IMR-90 (cell line): ENCODE measurements at places on chromosomes 4 and X.

- DNase-seq = no peak
Measured at GRCh38 chrX:329291-329910, 10.8 kb upstream of the GTPBP6 start.

DNA sequence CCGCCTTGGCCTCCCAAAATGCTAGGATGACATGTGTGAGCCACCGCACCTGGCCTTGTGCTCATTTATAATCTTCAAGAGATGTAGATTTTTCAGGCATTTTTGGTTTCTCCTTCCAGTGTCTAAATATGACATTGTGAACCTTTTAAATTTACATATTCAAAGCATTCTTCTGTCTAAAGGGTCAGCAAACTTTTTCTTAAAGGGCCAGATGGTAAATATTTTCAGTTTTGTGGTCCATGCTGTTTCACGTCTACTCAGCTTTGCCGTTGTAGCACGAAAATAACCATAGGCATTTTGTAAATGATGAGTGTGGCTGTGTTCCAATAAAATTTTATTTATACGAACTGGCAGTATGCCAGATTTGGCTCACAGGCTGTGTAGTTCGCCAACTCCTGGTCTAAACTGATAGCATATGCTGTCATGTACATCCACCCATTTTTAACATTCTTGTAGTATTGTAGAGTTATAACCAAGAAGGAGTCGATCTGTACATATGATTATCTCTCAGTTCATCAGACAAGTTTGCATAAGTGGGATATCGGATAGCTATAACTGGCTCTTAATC lies 12.7 kb upstream of the GCNA start:
- no peak for DNase-seq

DNA sequence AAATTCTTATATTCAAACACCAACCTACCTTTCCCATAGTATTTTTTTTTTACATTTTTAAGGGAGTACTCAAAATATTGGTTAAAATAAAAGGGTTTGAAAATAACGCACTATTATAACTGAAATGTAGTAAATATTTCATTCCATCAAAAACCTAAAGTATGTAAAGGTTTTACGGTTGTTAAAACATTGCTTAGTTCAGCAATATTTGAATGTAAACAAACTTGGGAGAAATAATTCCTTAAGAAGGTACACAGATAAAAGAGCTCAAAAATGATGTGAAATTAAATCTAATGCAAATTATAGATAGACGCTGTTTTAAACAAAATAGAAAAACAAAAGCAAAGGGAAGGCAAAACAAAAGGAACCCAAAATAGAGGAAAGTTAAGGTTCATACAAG lies 1476.9 kb downstream of the PCDH18 start:
- DNase-seq = no peak

- DNase-seq = peak; percentile 42
Measured at GRCh38 chr4:5266991-5267390, 215.7 kb downstream of the STK32B start.

DNA sequence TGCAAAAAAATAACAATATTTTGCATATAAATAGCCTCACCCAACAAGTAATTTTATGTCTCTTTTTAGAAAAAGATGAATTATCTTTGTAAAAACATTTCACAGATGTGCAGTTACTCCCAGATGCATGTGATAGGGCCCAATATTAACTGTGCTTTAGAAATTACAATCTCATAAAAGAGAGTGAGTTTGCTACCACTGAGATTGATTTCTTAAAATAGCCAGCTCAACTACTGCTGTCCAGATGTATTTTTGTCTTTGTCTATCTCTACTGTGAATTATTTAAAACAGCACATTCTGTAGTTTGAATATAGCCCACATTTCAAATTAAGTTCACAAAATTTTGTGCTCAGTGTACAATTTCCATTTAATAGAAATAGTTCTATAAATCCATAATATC lies 177.0 kb upstream of the TTC29 start:
- DNase-seq = no peak

DNA sequence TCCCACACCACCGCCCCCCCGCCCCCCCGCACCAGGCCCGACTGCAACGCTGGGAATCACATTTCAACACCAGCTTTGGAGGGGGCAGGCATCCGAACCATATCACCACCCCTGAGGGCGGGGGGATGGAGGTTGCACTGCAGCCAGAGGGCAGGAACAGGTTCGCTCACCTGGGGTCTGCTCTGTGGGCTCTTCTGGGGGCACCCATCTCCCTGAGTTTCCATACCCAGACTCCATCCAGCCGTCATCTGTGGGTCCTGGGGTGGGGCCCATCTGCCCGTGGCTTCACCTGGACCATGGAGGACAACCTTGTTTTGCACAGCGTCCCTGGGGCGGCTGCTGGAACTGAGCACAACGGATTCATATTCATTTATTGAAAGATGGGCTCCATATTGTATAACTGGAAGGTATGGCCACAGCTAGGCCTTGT lies 6.9 kb downstream of the PSAPL1 start:
- no peak for DNase-seq

DNA sequence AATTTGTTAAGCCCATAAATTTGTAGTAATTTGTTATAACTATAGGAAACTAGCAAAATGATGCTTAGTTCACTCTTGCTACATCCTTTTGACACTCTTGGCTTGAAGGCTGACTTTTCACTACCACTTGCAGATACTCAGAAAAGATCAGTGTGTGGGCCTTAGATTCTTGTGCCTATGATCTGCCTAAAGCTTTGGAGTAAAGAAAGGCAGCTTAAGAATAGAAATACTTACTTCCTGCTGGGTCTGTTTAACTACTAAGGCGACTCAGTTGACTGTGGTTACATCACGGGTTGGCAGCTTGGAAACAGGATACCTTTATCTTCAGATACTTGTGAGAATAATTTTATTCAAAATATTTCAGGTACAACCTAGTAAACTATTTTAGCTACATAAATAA lies 201.4 kb upstream of the FMR1 start:
- DNase-seq = no peak

DNA sequence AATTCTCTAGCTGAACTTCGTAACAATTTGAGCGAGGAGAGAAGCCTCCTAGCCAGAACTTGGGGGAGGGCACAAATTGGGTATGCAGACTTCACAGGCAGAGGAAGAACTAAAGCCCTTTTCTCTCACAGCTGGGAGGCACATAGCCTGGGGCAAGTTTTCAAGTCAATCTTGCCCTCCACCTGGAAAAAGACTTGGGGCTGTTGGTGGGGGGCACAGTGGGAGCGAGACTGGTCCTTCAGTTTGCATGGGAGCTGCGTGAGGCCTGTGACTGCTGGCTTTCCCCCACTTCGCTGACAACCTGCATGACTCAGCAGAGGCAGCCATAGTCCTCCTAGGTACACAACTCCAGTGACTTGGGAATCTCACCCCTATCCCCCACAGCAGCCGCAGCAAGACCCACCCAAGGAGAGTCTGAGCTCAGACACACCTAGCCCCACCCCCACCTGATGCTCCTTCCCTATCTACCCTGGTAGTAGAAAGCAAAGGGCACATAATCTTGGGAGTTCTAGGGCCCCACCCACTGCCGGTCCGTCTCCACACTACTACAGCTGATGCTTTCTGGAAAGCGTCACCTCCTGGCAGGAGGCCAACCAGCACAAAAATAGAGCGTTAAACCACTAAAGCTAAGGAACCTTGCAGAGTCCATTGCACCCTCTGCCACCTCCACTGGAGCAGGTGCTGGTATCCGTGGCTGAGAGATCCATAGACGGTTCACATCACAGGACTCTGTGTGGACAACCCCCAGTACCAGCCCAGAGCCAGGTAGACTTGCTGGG lies 160.8 kb downstream of the CBLL2 start:
- DNase-seq = no peak

- DNase-seq = peak; percentile 64
Measured at GRCh38 chrX:1462596-1463251, 10.0 kb upstream of the ASMTL start.

DNA sequence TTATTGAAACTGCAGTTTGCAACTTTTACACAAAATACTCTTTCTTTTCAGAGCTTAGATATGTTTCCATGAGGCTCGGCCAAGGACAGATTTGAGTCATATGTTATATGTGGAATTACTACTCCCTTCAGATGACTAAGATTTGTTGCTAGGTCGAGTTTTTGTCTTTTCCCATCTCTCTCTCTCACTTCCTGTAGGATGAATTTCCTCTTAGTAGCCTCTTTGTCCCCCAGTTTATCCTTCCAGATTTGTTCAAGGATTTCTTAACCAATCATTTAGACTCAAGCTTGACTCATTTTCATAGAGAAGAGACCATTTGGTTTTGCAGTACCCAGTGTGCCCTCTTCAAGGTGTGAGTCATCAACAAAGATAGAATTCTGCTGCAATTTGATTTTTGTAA lies 209.2 kb downstream of the GLUD2 start:
- no peak for DNase-seq

DNA sequence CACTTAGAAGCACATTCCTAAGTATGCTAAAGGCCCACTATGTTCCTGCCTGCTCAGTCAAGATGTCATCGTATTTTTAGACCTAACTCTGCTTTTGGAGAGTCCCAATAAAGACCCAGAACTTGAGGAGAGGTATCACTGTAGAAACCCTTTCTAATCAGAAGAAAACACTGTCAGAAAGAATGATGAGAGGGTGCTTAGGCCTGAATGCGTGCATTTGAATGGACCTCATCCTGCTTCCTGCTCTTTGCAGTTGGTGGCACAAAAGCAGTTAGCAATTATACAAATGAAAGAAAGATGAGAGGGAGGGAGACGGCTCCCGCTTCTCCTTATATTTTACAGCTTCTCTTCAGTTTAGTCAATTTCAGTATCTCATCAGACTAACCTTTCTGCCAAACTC lies 987.2 kb downstream of the CCSER1 start:
- DNase-seq = no peak

GRCh38 chr4:178275671-178276360 lies 833.6 kb upstream of the AGA start:
- DNase-seq = no peak

- no peak for DNase-seq
Measured at GRCh38 chr4:86129546-86129945, 230.3 kb downstream of the MAPK10 start.

DNA sequence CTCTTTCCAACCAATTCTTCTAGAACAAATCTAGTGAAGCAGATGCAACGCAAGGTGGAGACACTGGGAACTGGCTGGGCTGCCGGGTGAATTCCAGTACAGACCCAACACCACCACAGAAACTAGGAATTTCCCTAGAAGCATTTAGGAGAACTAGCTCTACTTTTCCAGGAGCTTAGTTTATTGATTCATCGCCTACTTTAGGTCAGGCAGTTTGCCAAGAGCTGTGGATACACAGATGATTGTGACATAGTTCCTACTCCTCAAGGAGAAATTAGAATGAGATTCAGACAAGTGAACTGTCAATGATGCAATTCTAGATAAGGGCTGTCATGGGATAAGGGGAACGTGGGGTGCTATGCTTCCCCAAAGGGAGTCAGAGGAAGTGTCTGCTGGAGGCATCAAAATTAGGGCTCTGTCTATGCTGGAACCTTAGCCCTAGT lies 350.0 kb downstream of the CAMK2D start:
- DNase-seq = peak; percentile 97

DNA sequence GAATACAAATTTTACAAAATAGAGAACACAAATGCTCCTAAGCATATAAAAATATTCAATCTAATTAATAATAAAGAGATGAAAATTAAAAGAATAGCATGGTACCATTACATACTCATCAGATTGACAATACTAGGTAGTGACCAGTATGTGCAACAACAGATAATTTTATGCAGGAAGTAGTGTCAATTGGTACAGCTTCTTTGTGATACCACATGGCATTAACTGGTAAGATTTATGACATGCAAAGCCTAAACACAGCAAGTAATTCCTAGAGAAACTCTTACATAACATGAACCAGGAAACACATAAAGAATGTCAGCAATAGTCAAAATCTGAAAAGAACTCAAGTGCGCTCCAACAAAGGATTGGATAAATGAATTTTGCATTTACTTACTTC lies 26.3 kb downstream of the CXCL2 start:
- DNase-seq = no peak

GRCh38 chrX:17470136-17470535 lies 95.1 kb downstream of the NHS start:
- DNase-seq = peak; percentile 42

DNA sequence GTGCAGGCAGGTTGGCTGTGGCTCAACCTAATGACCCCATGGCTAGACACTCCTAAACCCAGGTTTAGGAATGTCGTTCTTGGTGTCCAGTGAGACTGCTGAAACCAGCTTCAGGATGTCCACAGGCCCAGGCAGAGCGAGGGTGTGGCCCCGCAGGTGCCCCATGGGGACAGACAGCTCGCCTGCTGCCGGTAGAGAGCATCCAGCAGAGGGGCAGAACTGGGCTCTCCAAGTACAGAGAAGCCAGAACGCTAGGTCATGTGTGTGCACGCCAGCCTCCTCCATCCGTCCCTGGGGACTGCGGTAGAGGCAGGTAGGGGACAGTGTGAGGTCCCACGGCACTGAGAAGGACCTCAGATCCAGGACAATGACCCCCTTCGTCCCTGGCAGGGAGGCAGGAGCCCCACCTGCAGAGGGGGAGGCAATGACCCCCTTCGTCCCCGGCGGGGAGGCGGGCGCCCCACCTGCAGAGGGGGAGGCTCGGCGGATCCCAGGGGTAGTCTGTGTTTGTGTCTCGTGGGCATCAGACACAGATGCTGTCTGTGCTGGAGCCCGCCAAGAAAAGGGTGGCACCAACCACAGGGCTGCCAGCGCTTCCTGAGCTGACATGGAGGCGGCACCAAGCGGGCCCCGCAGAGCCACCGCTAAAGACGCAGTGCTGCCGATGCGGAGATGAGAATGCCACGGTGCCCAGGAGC lies 118.4 kb downstream of the FAM53A start:
- DNase-seq = no peak

DNA sequence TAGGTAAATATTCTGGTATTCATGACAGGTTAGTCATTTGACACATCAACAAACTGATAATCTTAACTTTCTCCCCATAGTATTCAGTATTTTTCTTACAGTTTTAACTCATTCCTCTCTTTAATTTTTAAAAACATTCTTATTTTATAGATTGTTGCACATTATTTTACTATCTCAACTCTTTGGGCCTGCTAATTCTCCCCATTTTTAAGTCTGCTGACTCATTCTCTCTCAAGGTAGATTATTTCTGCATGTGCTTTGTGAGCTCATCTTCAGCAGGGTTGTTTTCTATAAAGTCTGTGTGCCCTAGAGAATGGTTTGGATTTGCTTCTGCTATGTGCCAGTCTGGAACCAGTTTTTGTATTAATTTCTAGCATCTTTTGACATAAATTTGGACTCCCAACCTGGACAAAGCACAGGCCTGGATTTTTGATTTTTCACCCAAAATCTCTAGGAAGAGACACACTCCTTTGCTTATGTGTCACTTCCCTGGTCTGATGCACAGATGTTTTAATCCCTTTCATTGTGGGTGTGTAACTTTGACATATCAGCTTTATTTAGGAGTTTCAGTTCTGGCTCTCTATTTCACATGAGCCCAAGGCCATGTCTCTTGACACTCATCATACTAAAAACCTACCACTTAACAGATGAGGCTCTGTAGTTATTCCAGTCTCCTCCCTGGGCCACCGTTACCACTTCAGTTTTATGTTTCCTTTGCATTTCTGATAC lies 194.3 kb upstream of the PGRMC2 start:
- DNase-seq = peak; percentile 15
